ENCODE measurements at places on chromosomes 16 and 17. TPM values are rescaled to one million over a fixed set of nuclear protein-coding genes. Genes with fewer than 3 reads are reported as not detected.

DNA sequence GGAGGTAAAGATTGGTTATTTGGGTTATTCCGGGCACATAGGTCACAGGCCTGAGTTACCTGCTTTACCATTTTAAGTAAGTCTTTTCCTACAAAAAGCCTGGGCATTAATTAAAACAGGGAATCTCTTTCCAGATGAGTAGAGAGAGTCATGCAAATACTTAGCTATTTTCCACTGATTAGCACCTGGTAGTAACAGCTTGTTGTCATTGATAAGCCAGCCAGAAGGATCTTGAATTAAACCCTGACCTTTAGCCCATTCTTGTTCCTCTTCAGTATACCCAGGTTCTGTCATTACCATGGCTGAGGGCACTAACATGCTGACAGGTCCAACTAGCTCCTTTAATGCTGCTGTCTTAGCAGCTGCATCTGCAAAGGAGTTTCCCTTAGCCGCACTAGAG is 44.4 kb upstream of the ARL4D start:
- no peak overlapping the region for H3K27ac ChIP-seq
- no peaks in the 10 kb centered on the region for H3K4me1 ChIP-seq
- H3K36me3 ChIP-seq = no peaks in the 10 kb centered on the region
- H3K27me3 ChIP-seq = no peaks in the 10 kb centered on the region

- no peak overlapping the region for H3K4me3 ChIP-seq
- H3K36me3 ChIP-seq = no peaks in the 10 kb centered on the region
- no peaks in the 10 kb centered on the region for H3K27me3 ChIP-seq
- no peaks in the 10 kb centered on the region for H3K4me1 ChIP-seq
- H3K27ac ChIP-seq = no peak overlapping the region
Observed at GRCh38 chr16:4574919-4575705, 19.0 kb downstream of the C16orf96 start.

- no peaks in the 10 kb centered on the region for H3K27me3 ChIP-seq
- H3K27ac ChIP-seq = no peak overlapping the region
- H3K4me1 ChIP-seq = peaks cover 7% of the 10 kb centered on the region
- DNase-seq = no peak
Observed at GRCh38 chr17:28712032-28712704, 480 bp upstream of the PROCA1 start.

- no peak overlapping the region for H3K27ac ChIP-seq
- H3K27me3 ChIP-seq = no peaks in the 10 kb centered on the region
- no peak for DNase-seq
- no peaks in the 10 kb centered on the region for H3K4me1 ChIP-seq
Observed at GRCh38 chr16:20957153-20957552, 56.6 kb downstream of the LYRM1 start.

- DNase-seq = no peak
- no peak overlapping the region for H3K4me3 ChIP-seq
- H3K4me1 ChIP-seq = no peaks in the 10 kb centered on the region
- no peaks in the 10 kb centered on the region for H3K27me3 ChIP-seq
Observed at GRCh38 chr16:68490829-68491575, 42.7 kb upstream of the SMPD3 start.

GRCh38 chr16:87583453-87584131 is 18.7 kb upstream of the JPH3 start:
- H3K4me3 ChIP-seq = no peak overlapping the region
- H3K36me3 ChIP-seq = no peaks in the 10 kb centered on the region
- no peak for DNase-seq
- no peaks in the 10 kb centered on the region for H3K27me3 ChIP-seq
- H3K27ac ChIP-seq = no peak overlapping the region
- peaks cover 10% of the 10 kb centered on the region for H3K4me1 ChIP-seq

The SCO1 gene
- 28.5 TPM for total RNA-seq

The CCDC92B gene
- not detected for total RNA-seq

The SOST gene
- total RNA-seq = not detected

- no peaks in the 10 kb centered on the region for H3K36me3 ChIP-seq
- no peak overlapping the region for H3K4me3 ChIP-seq
- no peaks in the 10 kb centered on the region for H3K27me3 ChIP-seq
- H3K27ac ChIP-seq = no peak overlapping the region
- peaks cover 36% of the 10 kb centered on the region for H3K4me1 ChIP-seq
- DNase-seq = no peak
Observed at GRCh38 chr17:75757086-75757681, 7.8 kb downstream of the GALK1 start.

DNA sequence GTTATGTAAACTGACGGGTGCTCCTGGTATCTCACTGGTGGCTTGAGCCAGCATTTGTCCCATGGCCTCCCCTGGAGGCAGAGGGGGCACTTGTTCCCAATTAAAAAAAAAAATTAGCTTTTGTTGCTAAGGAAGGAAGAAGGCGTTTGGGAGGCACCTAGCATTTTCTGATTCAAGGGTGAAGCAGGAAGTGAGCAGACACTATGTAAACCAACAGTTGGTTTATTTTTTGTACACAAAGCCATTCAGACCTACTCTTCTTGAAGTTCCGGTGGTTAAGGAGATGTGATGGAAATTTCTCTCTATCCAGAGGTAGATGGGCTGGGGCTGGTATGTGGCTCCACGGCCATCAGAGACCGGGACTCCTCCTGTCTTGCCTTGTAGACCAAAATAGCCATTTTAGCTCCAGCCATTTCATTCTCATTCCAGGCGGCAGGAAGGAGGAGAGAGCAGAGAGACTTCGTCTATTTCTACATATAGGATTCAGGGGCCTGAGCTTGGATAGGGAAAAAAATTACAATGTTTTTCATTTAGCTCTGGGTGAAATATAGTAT is 103.0 kb downstream of the SNX29 start:
- no peak for DNase-seq
- no peak overlapping the region for H3K27ac ChIP-seq
- H3K4me3 ChIP-seq = no peak overlapping the region
- H3K27me3 ChIP-seq = no peaks in the 10 kb centered on the region
- H3K4me1 ChIP-seq = no peaks in the 10 kb centered on the region
- no peaks in the 10 kb centered on the region for H3K36me3 ChIP-seq

DNA sequence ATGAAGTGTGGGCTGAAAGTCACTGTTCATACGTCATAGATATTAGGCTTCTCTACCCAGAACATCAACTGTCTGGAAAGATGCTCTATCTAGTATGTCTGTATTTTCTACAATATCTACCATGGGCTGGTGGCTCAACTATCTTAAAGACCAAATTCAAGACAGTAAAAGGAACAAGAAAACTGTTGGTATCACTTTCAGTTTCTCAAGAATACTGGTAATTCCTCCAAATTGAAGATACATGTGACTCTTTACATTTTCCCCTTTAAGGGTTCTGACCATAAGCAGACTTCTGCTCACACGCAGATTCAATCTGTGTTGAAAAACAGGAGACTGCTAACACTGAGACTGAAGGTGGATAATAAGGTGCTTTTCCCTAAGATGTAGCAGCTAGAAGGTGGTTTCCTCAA is 24.2 kb downstream of the XPO6 start:
- no peaks in the 10 kb centered on the region for H3K4me1 ChIP-seq
- peaks cover 16% of the 10 kb centered on the region for H3K36me3 ChIP-seq
- H3K27ac ChIP-seq = no peak overlapping the region
- no peak for DNase-seq

The RAB37 gene
- total RNA-seq = 3.0 TPM

The JUP gene
- 1.7 TPM for total RNA-seq

The NKD1 gene
- total RNA-seq = 0.02 TPM

The EFNB3 gene
- 4.1 TPM for total RNA-seq

DNA sequence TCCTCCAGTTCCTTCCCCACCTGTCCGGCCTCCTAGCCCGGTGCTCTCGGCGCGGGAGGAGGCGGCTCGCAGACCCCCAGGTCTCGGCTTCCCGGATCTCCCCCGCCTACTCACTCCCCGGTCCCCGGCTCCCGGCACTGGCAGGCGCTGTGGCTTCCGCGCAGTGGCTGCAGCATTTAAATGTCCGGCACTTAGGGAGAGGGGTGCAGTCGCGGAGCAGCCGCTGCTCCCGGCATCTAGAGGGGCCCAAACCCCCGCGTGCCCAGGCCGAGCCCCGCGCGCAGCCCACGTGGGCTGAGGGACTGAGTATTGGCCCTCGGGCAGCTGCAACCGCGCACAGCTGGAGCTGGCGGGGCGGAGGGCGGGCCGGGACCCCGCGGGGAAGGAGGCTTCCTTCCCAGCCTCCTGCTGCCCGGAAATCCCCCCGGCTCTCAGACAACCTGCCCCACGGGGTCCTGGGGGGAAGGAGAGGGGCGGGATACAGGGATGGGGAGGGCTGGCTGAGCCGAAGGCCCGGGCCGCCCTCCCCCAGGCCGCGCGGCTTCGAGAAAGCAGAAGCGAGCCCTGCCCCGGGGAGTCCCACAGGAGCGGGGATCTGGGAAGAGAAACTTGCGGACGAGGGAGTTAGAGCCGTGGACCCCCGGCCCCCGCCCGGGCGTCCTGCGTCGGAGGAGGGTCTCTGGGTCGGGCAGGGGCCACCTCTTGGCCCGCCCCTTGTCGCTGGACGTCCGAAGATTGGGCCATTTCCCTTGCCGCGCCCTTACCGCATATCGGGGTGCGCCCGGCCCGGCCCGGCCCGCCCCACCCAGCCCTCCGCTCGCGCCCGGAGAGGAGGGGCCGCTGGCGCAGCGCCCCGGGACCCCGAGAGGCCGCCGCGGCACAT is at the start of gene MMP25:
MMP25 (plus strand) TSS at position 804 of the 883 bp plus-strand sequence. CDS start 357 bp downstream, outside the sequence.
- no peaks in the 10 kb centered on the region for H3K36me3 ChIP-seq
- H3K27ac ChIP-seq = no peak within 1 kb of the TSS
- peaks cover 7% of the 10 kb centered on the region for H3K27me3 ChIP-seq
- peak within 1 kb of the TSS; percentile 65 for H3K4me3 ChIP-seq
- peak; percentile 39 for DNase-seq
- H3K4me1 ChIP-seq = no peaks in the 10 kb centered on the region

- no peaks in the 10 kb centered on the region for H3K27me3 ChIP-seq
- no peaks in the 10 kb centered on the region for H3K36me3 ChIP-seq
- no peak overlapping the region for H3K4me3 ChIP-seq
- no peaks in the 10 kb centered on the region for H3K4me1 ChIP-seq
Observed at GRCh38 chr16:35516971-35517370, 2057.6 kb downstream of the TP53TG3F start.

DNA sequence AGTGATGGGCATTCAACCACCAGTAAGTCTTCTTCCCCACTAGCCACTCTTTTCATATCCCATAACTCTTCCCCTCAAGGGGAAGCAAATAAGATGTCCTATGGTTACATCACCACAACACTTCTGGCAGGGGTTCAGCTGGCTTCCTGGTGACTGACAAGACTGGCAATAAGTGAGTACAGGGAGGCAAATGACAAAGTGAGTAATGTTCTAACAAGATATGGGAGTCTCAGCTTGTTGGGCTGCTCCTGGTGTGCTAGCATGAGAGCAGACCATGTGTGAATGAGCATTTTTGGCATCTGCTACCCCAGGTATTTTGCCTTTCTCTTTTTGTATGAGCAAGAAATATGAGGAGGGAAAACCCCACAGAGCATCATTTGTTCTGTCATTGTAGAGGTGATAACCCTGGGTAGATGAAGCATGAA is 9.9 kb downstream of the TMIGD1 start:
- no peaks in the 10 kb centered on the region for H3K4me1 ChIP-seq
- no peaks in the 10 kb centered on the region for H3K27me3 ChIP-seq
- H3K36me3 ChIP-seq = no peaks in the 10 kb centered on the region
- H3K27ac ChIP-seq = no peak overlapping the region
- no peak for DNase-seq

GRCh38 chr16:69859105-69859989 is 91.8 kb upstream of the CLEC18A start:
- H3K4me3 ChIP-seq = no peak overlapping the region
- no peak for DNase-seq
- H3K27me3 ChIP-seq = no peaks in the 10 kb centered on the region
- no peaks in the 10 kb centered on the region for H3K36me3 ChIP-seq
- no peaks in the 10 kb centered on the region for H3K4me1 ChIP-seq

DNA sequence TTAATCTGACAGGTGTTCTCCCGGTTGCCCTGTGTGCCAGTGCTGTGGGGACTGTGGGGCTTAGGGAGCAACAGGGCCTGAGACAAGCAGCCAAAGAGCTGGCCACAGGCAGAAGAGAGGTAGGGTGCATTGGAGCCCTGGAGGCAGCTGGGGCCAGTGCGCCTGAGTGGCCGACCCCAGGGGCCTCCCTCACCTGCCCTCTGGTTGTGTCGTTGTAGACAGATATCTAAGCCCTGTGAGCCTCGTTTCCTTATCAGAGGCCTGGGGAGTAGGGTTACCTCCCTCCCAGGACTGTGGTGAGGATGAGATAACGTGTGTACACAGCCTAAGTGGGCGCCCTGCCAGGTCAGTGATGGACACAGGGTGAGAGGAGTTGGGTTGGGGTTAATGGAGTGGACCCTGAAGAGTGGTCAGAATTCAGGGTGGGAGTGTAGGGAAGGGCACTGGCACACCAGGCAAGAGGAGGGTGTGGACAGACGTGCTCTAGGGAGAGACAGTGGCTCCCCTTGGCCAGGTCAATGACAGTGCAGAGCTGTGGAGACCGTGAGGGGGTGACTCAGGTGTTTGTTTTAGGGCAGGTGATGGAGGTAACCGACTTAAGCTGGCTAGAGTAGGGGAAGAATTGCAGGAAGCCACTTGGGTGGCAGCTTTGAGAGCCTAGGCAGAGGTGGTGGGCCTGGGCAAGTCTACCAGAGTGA is 3.4 kb downstream of the NARF start:
- H3K36me3 ChIP-seq = peaks cover 28% of the 10 kb centered on the region
- H3K27ac ChIP-seq = no peak overlapping the region
- no peak for DNase-seq
- H3K4me3 ChIP-seq = no peak overlapping the region

- H3K4me3 ChIP-seq = no peak overlapping the region
- peaks cover 26% of the 10 kb centered on the region for H3K4me1 ChIP-seq
- DNase-seq = peak; percentile 95
- no peaks in the 10 kb centered on the region for H3K27me3 ChIP-seq
- H3K27ac ChIP-seq = peak overlapping the region; percentile 36
Observed at GRCh38 chr17:73595479-73595878, 48.8 kb downstream of the SDK2 start.

DNA sequence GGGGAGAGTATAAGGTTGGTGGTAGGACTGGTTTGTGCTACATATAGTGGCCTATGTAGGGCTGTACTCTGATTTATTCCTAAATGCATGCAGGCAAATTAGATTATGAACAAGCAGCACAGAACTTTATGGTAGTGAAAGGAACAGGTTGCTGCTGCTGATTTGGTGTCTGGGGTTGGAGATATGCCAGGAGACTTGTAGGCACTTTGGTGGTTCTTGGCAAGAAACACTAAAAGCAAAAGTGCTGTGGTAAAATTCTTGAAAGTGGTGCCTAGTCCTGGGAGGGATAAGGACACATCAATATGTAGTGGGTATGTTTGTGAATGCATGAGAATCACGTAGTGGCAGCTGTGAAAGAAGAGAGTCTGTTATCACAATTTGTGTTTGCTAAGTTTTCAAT is 2126.0 kb downstream of the TP53TG3F start:
- H3K4me3 ChIP-seq = no peak overlapping the region
- no peaks in the 10 kb centered on the region for H3K36me3 ChIP-seq
- H3K27me3 ChIP-seq = no peaks in the 10 kb centered on the region
- no peak for DNase-seq
- no peaks in the 10 kb centered on the region for H3K4me1 ChIP-seq

DNA sequence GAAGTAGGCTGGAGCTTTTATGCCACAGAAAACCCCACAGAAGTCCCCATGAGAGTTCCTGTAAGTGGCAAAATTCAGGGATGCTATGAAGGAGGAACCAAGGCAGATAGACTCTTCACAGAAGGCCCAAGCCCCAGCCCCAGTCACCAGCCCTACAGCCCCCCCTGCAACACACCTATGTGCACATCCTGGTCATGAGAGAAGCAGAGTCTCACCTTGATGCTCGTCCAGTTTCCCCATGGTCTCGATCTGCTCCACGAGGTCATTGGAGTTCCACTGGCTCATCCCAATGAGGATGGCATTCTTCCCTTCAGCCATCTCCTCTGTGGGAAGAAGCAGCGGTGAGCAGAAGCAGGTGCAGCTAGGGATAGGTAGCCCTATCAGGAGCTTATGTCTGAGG is 31.2 kb downstream of the PITPNM3 start:
- H3K4me1 ChIP-seq = no peaks in the 10 kb centered on the region
- DNase-seq = no peak
- H3K27ac ChIP-seq = no peak overlapping the region
- H3K4me3 ChIP-seq = no peak overlapping the region
- no peaks in the 10 kb centered on the region for H3K27me3 ChIP-seq

GRCh38 chr17:36034127-36034526 is 16.4 kb upstream of the CCL23 start:
- H3K27ac ChIP-seq = no peak overlapping the region

Measured in SJCRH30 (cell line).